ENCODE measurements at places on chromosomes 16 and 17.

- DNase-seq: no peak
These were observed 4.5 kb downstream of the SAMD14 start for GRCh38 chr17:50125420-50125997.

GRCh38 chr17:59669411-59669810, 37.8 kb downstream of the PTRH2 start:
- no peak for DNase-seq

GRCh38 chr16:88533932-88534637, 36.1 kb upstream of the ZC3H18 start:
- DNase-seq: no peak

- peak; percentile 38 for DNase-seq
These were observed 42.4 kb upstream of the HOXB13 start for GRCh38 chr17:48770954-48771353.

DNA sequence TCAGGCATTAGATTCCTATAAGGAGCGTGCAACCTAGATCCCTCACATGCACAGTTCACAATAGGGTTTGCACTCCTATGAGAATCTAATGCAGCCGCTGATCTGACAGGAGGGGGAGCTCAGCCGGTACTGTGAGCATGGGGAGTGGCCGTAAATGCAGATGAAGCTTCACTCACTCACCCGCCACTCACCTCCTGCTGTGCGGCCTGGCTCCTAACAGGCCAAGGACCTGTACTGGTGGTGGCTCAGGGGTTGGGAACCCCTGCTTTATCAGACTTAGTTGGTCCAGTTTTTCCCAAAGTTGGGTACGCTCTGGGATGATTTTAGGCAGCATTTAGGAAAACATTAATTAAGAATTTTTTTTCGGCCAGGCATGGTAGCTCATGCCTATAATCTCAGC, 103.8 kb downstream of the MARF1 start:
- DNase-seq: no peak

DNA sequence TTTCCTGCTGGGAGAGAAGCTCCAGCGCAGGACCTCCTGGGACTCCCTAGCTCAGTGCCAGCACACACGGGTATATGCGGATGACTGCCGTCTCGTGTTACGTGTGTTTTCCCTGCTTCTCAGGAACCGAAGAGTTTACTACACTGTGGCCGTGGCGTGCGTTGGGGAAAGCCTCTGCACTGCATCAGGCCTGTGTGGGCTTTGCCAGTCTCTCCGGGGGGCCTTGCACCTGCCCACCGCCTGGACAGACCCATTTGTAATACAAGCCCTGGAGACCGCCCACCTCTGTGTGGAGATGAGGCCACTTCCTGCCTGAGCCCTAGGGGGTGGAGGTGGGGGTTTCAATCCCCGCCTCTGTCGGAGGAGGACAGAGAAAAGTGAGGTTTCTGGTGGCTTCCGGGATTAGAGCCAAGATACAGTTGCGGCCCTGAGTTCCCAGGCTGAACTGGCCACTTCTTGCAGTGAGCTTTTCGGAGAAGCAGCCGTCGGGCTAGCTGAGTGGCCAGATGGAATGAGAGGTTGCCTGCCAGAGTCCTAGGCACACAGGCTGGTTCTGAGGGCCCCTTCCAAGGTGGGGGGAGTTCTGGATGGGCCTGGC, 43.4 kb upstream of the GSE1 start:
- DNase-seq: peak; percentile 91

- peak; percentile 71 for DNase-seq
These were observed 6.4 kb upstream of the MILR1 start for GRCh38 chr17:64442541-64442971.

- no peak for DNase-seq
These were observed 2.8 kb upstream of the PRRT2 start for GRCh38 chr16:29809031-29809747.

DNA sequence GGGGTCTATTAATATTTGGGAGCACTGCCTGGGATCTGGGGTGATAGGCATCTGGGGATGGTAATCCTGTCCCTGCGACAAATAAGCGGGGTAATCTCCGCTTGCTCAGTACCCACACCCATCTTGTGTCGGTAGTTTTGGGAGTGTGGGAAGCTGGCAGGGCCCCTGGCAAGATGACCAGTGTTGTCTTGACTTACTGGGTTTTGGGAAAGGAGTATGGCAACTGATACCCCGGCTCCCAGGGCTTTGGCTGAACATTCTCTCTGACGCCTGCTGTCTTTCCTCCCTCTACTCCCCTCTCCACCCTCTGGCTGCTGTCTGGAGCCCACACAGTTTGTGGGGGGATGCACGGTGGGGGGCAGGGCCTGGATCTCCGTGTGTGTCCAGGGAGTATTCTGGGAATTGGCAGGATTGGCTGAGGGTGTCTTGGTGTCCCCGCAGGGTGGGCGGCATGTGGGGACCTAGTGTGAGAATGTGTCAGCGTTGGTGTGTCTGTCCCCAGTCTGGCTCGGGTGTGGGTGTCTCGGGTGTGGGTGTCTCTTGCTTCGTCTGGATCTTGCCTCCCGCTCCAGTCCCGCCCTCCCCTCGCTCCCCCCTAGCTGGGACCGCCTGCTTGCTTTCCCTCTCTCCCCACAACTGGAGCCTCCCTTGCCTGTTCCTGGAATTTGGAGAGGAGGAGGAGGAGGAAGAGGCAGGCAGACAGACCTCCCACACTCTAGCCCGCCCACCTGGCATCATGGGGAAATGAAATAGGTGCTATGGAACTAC, 12.0 kb downstream of the RARA start:
- DNase-seq: peak; percentile 31

DNA sequence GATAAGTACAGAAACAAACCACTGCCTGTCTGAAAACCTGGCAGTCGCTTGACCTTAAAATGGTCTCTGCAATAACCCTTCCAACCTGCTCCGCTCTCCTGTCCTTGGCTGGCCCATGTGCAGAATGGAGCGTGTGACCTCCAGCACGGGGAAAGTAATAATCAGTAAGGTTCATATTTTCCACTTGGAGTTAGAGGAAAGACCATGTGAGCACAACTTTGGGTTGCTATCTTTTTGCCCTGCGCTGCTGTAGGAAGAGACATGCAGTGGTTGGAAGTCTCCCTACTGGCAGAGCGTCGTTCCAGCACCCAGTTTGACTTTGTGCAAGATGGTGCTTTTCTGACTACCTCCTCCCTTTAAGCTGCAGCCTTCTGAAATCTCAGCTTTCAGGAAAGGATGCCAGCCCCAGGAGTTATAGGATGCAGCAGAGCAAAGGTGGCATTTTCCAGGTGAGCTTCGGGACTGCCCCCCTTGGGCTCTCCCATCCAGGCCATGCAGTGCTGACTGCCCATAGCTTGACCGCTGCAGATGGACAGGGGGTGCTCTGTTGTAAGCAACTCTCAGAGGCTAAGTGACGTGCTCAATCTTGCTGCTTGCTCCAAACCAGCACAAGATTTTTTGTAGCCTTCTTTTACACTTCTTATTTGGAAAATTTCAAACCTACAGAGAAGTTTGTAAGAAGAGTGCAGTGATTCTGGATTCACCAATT, 110.7 kb upstream of the NOL11 start:
- DNase-seq: peak; percentile 4

DNA sequence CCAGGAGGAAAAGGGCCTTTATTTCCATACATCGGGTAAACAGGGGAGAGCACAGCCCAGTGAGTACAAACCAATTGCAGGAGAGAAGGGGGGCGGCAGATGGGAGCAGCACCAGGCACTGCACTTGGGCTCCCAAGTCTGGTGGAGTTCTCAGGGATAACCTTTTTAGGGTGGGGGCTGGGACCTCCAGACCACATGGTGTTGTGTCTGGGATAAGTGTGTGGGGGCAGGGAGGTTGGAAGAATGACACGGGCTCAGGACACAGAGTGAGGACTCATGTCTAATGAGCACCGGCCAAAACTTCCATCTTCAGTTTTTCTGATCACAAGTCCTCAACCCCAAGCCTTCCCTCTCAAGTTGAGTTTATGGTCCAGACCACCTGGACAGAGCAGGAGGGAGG, 30.6 kb downstream of the PIPOX start:
- no peak for DNase-seq

GRCh38 chr17:83058266-83058798, 21.1 kb upstream of the METRNL start:
- no peak for DNase-seq

DNA sequence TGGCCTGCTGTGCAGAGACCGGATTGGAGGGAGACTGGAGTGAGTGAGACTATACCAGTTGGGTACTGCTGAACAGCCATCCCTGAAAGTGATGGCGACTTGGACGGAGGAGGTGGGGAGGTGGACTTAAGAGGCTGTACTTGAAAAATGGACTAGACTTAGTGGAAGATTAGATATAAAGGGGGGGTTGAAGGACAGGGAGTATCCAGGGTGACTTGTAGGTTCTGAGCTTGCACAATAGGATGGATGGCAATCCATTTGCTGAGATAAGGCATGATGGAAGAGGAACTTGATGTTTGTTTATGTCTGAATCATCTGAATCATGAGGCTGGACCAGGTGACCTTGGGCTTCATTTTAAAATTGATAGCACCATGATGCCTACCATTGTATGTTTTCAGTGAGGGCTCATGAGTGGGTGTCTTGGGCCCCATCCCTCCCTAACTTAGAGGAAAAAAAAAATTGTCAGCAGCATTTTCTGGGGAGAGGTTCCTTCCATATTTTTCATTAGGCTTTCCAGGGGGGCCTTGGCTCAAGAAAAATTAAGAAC, 41.2 kb downstream of the PRKCA start:
- DNase-seq: peak; percentile 5

GRCh38 chr16:8614435-8615029, 7.0 kb upstream of the METTL22 start:
- DNase-seq: no peak

- DNase-seq: no peak
These were observed 40.1 kb upstream of the GSG1L start for GRCh38 chr16:28103516-28104170.

Data from OCI-M1 (cell line).